ENCODE measurements at places on chromosomes 4 and X.

GRCh38 chrX:77788050-77788449, 2.0 kb upstream of the ATRX start:
- DNase-seq: no peak

DNA sequence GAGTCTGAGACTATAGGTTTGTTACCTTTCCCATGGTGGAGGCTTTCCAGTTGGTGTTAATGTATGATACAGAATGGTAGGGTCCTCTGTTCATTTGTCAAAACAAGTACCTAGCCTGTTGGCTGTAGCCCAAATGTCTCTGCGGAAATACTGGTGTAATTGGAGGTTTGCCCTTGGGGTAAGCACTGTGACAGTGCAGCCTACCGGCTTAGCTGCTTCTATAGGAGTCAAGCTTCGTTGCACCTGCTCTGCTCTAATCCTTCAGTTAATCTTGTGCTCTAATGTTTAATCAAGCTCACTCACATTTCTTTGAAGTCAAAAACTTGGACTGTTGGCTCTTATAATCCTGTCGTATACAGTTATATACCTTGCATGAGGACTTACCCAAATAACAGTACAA, 203.4 kb downstream of the CCNG2 start:
- DNase-seq: no peak

DNA sequence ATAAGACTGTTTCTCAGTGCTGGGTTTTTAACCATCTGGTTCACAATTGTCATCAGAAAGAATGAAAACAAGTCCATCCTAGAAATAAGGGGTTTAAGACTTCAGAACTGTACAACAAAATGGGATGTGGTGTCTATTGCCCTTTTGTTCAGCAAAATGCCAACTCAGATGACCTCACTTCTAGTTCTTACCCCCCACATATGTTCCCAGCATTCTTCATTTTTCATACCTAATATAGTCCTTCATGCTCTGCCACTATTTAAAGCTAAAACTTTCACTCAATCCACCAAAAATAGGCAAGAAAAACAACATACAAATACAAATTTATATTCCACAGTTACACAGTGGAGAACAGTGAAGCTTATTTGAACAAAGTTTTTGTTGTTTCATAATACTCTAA, 111.4 kb downstream of the SORBS2 start:
- no peak for DNase-seq

- no peak for DNase-seq
These were observed 8.5 kb downstream of the PITX2 start for GRCh38 chr4:110614173-110614963.

- DNase-seq: no peak
These were observed 233.0 kb downstream of the DKK2 start for GRCh38 chr4:106803083-106803482.

GRCh38 chr4:147773261-147774184, 41.6 kb downstream of the ARHGAP10 start:
- DNase-seq: no peak

- no peak for DNase-seq
These were observed 33.6 kb upstream of the SPANXN2 start for GRCh38 chrX:143754183-143754582.

DNA sequence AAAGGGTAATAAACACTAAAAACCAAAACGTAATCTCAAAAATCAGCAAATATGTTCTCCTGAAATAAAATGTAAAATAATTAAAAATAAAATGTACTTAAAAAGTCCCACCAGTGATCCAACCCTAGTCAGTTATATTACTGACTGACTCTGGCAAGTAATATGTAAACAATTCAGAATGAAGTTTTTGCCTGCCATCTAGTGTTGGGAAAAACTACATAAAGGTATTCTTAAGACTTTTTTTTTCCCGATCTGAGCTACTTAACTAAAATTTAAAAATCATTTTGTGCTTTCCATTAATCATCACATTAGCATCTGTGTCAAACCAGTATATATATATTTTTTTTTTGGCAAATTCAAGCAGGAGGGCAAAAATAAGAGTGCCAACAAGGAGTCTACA, 24.0 kb downstream of the RCHY1 start:
- no peak for DNase-seq

GRCh38 chrX:153539171-153539978, 21.9 kb downstream of the ATP2B3 start:
- DNase-seq: no peak

DNA sequence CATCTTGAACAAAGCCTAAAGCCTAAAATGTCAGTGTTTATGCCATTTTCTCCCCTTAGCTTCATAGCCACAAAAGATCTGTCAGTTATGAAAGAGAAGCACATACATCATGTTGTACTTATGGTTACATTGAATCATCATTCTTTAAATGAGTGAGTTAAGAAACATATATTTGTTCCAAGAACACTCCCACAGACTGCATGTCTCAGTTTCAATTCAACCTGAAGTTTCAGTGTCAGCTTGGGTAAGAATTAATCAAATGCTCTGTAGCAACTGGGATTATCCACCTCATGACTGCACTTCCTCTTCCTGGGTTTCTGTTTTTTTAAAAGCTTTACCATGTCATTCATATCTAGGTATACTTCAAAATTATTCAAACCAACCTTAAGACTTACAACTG, 3.9 kb upstream of the TMPRSS11B start:
- no peak for DNase-seq

- no peak for DNase-seq
These were observed 45.0 kb upstream of the NKX1-1 start for GRCh38 chr4:1451106-1451751.

Data from NCI-H187 treated with DMSO at 0.1 percent for 48 hours (cell line).